GOT3 (cell line): ENCODE measurements at places on chromosomes 7 and 10.

- DNase-seq = no peak
Measured at GRCh38 chr7:610531-611280, 91.1 kb upstream of the PDGFA start.

GRCh38 chr10:3173171-3173878 lies 743 bp upstream of the PITRM1 start:
- DNase-seq = no peak

GRCh38 chr10:110789604-110790433 lies 81.9 kb upstream of the PDCD4 start:
- DNase-seq = no peak

GRCh38 chr7:90660819-90661218 lies 64.7 kb downstream of the CDK14 start:
- DNase-seq = no peak

- DNase-seq = no peak
Measured at GRCh38 chr10:131274883-131275282, 36.6 kb downstream of the TCERG1L start.

GRCh38 chr10:5570979-5571810 lies 46.4 kb downstream of the CALML3 start:
- no peak for DNase-seq

DNA sequence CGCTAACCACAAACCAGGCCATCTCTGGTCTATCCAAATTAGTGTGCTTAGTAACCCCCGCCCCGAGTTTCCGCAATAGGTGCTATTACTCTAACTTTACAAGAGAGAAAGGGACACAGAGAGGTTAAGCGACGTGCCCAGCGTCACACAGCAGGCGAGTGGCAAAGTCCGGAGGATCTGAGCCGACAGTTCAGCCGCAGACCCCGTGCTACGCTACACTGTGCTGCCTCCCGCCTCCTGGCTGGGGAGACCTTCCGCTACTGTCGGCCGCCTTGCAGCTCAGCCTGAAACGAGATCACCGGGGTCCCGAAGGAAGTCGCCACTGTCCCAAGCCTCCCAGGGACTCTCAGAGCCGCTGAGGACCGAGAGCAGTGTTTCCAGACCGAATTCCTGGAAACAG lies 799 bp downstream of the INTS1 start:
- no peak for DNase-seq

DNA sequence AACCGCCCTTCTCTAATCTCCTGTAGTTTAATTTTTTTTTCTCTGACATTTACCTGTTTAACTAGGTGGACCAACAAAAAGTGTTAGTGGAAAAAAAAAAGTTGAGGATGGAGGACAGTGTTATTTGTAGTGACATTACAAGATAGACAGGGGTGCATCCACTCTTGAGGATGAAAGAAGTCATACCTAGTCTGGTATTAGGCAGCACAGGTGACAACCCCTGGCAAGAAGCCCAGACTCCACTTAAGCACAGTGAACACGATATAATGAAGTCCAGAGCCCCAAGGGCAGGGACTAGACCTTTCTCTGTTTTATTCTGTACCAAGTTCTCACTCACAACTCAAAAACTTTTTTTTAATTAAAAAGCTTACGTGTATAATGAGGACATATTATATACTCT lies 268.4 kb downstream of the GPR37 start:
- no peak for DNase-seq
